ENCODE measurements at places on chromosomes 5 and 9. TPM values are rescaled to one million over a fixed set of nuclear protein-coding genes. Genes with fewer than 3 reads are reported as not detected.
A peak's percentile ranks its signal among the peaks of the same experiment; 100 is the strongest.

The LRRC19 gene
- total RNA-seq = not detected

The OLFM1 gene
- 3.5 TPM for total RNA-seq

The ADAMTS6 gene
- 0.93 TPM for total RNA-seq

The HTR4 gene
- total RNA-seq = not detected

DNA sequence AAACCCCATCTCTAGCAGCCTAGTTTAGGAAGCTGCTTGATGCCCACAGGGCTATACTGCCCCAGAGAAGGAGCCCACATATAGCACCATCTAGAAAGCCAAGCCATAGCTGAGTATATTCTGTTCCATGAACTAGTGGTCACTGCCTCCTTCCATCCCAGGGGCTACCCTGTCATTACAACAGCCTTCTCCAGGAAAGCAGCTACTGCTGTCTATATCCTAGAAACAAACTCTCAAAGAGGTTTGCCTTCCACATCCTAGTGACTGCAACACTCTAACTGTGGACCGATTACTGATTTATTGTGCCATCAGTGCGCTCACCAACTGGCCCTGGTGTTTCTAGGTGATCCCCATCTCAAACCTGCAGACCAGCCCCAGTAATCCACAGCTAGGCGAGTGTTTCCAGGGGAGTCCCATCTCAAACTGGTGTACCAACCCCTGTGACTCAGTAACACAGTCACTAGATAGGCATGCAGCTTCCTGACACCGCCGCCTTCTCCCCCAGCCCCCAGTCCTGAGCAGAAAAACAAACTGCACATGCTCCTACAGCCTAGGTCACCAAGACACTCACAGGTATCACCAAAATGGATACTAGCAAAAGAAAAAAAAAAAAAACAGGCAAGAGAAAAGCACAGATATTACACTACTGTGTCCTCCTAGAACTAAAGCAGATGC, 14.8 kb downstream of the SPTLC1 start:
- peak overlapping the region; percentile 21 for H3K4me3 ChIP-seq
- H3K27me3 ChIP-seq = no peaks in the 10 kb centered on the region
- DNase-seq = peak; percentile 78
- H3K36me3 ChIP-seq = no peaks in the 10 kb centered on the region
- H3K4me1 ChIP-seq = peaks cover 47% of the 10 kb centered on the region

DNA sequence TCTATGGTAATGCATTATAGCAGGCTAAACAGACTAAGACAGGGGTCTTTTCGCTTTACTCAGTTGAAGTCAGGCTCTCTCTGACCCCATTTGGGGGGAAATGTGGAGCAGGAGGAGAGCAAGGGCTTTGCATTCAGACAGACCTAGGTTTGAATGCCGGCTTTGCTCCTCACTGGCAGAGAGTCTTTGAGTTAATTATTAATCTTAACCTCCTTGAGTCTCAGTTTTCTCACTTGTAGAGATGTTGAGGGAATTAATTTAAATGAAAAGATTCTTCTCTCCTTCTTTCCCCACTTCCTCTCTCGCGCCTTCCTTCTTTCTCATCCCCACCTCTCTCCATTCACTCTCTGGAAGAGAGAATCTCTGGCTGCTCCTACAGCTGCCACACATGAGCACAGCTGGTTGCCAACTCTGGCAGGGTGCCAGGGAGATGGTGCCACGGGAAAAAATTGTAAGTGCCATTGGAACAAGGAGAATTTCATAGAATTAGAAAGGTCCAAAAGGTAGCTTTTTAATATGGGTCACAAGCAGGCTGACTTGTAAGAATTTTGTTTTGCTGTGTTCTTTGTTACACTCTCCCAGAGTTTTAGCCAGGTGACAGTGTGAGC, 25.2 kb upstream of the GLRA1 start:
- H3K27me3 ChIP-seq = peaks cover 72% of the 10 kb centered on the region
- H3K27ac ChIP-seq = no peak overlapping the region
- H3K4me1 ChIP-seq = no peaks in the 10 kb centered on the region
- no peak overlapping the region for H3K4me3 ChIP-seq

GRCh38 chr5:107531308-107531707, 139.4 kb downstream of the EFNA5 start:
- no peak for DNase-seq
- no peaks in the 10 kb centered on the region for H3K4me1 ChIP-seq
- no peak overlapping the region for H3K4me3 ChIP-seq
- H3K27ac ChIP-seq = no peak overlapping the region
- H3K27me3 ChIP-seq = no peaks in the 10 kb centered on the region

GRCh38 chr5:152058267-152058666, 133.6 kb upstream of the GLRA1 start:
- no peaks in the 10 kb centered on the region for H3K36me3 ChIP-seq
- no peak for DNase-seq
- H3K27me3 ChIP-seq = peaks cover 15% of the 10 kb centered on the region
- no peak overlapping the region for H3K4me3 ChIP-seq

- peaks cover 9% of the 10 kb centered on the region for H3K4me1 ChIP-seq
- DNase-seq = no peak
- no peak overlapping the region for H3K4me3 ChIP-seq
- peaks cover 19% of the 10 kb centered on the region for H3K36me3 ChIP-seq
- H3K27ac ChIP-seq = peak overlapping the region; percentile 52
Observed at GRCh38 chr9:136722093-136722968, 10.0 kb downstream of the DIPK1B start.

GRCh38 chr5:91114658-91115057, 268.5 kb downstream of the ARRDC3 start:
- no peaks in the 10 kb centered on the region for H3K27me3 ChIP-seq
- H3K27ac ChIP-seq = no peak overlapping the region
- H3K36me3 ChIP-seq = no peaks in the 10 kb centered on the region
- H3K4me3 ChIP-seq = no peak overlapping the region
- no peak for DNase-seq
- H3K4me1 ChIP-seq = no peaks in the 10 kb centered on the region

DNA sequence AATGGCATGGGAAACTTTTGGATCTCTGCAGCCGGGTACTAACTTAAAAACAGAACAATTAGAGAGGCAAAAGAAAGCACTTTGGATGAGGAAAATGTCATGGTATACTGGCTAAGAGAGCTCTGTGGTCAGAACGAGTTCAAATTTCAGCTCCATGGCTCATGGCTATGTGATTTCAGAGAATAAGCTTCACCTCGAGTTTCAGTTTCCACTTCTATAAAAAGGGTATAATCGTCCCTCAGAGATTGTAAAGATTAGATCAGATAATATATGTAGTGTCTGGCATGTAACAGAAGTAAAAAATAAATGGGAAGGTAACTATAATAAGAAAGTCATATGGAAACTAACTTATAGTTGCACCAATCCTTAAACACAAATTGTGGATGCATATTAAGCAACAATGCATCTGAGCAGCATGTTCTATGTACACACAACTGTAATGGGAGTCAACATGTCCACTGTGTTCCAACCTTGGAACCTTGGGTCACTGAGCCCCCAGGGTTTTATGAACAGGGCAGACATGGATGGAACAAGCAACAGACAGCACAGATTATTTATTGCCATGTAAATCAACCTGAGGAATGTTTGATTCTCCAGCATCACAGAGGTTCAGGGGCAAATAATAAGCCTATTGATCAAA, 145.4 kb downstream of the MAPKAP1 start:
- no peak for DNase-seq
- H3K4me3 ChIP-seq = no peak overlapping the region
- H3K36me3 ChIP-seq = no peaks in the 10 kb centered on the region
- no peaks in the 10 kb centered on the region for H3K4me1 ChIP-seq

Measured in HCT116 (cell line).